Sigmoid colon (tissue), 7 donors: ENCODE measurements at places on chromosomes 5 and 9.

DNA sequence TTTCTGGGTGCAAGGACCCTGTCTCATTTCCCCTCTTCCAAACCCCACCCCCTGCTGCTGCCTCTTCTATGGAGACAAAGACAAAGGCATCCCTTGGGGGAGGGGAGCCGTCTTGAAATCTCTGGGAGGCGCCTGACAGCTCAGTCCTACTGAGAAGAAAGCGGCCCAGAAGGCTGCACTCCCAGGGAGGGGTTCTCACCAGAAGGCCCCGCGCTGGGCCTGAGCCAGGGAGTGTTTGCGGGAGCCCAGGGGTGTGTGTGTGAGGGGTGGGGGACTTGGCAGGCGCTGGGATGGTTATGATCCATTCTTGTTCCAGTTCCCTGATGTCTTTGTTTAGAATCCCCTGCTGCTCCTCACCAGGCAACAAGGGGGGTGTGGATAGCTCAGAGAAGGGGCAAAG, 45.7 kb upstream of the ALDH1B1 start:
- DNase-seq: no peak

DNA sequence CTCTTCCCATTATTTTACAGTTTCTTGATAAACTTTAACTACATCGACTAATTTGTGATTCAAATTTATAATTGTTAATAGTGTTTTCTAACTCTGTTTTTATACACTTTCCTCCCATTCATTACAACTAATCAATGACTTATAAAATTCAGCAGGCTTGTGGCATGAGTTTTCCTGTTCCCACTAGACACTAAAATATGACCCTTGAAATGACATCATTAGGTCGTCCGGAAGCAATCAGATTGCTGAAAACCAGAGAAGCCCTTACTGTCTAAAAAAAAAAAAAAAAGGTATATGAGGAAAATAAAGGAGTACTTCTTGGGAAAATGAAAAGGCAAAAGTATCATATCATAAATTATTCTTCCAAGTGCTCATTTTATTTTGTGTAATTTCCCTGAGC, 553.7 kb downstream of the ZNF608 start:
- DNase-seq: no peak

- no peak for DNase-seq
Observed at GRCh38 chr5:153641183-153641688, 150.8 kb downstream of the GRIA1 start.

DNA sequence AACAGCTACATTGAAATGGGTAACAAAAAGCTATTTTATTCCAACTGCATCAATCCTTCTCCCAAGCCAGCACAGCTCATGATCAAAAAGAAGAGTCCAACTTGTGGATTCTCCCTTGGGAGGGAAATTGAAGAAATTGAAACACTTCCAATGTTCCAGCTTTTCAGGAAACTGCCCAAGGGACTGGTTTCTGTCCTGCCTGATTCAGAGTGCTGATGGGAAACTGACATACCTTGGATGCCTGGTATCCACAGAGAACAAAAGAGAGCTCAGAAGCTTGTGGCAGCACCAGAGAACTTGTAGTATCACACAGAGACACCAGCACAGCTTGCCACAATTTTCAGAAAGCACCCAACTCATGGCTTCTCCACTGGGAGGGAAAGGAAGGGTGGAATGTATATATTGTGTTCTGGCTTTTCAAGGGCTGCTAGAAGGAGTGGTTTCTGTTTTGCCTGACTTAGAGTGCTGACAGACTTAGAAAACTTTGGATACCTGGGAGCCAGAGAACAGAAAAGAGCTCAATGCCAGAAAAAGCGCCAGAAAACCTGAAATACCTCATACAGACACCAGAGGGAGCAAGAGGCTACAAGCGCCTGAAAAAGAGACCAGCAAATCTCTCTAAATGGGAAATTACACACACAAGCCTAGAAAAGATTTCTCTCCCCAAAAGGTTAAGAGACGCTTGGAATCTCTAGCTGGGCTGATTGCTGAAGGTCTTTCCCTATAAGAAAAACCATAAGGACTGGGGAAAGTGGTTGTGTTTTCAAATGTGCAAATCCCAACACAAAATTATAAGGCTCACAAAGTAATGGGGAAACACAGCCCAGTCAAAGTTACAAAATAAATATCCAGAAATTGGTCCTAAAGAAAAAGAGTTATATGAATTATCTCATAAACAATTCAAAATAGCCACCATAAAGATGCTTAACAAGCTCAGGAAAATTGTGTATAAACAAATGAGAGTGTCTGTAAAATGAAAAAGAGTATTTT, 178.8 kb downstream of the SPOCK1 start:
- no peak for DNase-seq

DNA sequence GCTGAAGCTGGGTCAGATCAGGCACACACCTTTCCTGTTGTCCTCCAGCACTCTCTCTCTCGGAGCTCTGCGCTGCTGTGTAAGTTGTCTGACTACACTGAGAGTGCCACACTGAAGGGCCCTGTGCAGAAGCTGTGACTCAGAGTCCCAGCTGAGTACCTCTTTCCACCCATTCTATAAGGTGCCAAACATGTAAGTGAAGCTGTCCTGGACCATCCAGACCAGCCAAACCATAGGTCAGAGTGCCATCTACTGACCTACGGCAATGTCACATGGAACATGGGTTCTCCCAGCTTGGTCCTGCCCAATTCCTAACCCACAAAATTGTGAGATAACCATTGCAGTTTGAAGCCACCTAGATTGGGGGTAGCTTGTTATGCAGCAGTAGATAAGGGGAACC, 68.2 kb downstream of the ADCY2 start:
- DNase-seq: no peak
